ENCODE measurements at places on chromosomes 11 and 22.
A peak's percentile ranks its signal among the peaks of the same experiment; 100 is the strongest.

DNA sequence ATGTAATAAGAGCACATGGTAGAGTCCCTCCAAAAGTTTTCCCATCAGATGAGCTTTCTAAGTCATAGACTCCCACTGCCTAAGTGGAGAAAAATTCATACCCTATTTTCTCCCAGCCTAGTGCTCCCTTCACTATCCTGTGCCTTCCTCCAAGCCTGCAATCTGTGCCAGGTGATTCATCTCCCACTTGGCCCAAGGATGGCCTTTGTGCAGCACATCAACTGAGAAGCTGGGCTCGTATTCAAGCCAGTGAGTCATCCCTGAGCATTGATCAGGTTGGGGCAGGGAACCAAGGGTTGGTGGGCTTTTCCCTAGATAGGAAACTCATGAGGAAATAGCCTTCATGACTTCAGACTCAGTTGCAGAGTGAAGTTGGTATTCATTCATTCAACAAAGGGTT, 64.6 kb downstream of the PANX1 start:
- no peak for DNase-seq

DNA sequence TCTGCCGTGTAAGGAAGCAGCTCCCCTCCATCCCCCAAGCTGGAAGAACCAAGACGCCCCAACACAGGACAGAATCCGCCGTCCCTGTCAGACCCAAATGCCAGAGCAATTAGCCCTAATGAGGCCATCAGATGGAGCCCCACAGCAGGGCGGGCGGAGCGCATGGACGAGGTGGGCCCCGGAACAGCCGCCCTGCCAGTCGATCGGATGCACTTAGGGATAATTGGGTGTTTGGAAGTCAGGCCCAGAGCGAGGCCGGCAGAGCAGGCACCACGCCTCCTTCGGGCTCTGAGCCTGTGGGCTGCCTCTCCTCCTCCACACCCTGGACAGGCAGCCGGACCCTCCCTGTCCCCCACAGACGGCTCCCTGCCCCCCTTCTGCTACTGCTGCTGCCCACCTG, 5.5 kb upstream of the TH start:
- no peak for DNase-seq

GRCh38 chr11:36027731-36028130, 83.9 kb downstream of the LDLRAD3 start:
- DNase-seq, result no peak

GRCh38 chr11:113531575-113532451, 56.6 kb upstream of the DRD2 start:
- no peak for DNase-seq

DNA sequence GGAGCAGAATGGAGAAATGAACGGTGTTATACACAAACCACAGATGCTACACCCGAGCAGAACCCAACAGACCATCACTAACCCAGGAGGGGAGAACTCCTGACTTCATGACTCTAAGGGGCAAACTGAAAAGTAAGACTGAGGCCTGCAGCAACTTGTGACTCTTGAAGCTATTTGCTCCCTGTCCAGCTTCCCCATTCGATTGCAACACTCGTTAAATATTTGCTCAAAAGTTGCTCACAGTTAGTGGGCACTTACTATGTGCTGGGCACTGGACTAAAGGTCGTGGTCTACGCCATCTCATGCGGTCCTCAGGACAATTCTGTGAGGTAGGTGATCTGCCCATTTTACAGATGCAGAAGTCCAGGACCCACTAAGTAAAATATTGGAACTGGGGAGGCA, 9.5 kb upstream of the ADA2 start:
- no peak for DNase-seq

DNA sequence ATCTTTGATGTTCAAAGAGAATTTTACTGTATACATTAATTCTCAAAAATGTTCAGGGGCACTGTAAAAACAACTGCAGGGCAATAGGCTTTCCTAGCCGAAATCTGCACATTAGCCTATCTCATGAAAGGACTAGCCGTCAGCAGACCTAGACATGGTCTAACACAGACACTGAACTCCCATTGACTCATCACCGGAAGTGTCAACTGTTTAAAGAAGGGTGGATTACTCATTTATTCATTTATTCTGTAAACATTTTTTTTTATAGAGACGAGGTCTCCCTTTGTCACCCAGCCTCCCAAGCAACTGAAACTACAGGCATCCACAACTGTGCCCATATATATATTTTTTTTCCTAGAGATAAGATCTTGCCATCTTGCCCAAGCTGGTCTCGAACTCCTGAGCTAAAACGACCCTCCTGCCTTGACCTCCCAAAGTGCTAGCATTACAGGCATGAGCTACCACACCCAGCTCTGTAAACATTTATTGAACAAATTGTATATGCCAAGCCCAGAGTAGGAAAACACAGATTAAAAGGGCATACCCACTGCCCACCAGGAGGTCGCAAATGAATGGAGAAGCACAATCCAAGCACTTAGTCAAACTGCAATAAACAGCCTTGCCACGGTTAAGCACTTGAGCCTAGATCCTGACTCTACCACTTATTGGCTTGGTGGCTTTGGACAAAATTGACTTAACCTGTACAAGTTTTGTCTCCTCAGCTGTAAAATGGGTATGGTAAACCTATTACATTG, 26.6 kb downstream of the RAB30 start:
- DNase-seq, result no peak

DNA sequence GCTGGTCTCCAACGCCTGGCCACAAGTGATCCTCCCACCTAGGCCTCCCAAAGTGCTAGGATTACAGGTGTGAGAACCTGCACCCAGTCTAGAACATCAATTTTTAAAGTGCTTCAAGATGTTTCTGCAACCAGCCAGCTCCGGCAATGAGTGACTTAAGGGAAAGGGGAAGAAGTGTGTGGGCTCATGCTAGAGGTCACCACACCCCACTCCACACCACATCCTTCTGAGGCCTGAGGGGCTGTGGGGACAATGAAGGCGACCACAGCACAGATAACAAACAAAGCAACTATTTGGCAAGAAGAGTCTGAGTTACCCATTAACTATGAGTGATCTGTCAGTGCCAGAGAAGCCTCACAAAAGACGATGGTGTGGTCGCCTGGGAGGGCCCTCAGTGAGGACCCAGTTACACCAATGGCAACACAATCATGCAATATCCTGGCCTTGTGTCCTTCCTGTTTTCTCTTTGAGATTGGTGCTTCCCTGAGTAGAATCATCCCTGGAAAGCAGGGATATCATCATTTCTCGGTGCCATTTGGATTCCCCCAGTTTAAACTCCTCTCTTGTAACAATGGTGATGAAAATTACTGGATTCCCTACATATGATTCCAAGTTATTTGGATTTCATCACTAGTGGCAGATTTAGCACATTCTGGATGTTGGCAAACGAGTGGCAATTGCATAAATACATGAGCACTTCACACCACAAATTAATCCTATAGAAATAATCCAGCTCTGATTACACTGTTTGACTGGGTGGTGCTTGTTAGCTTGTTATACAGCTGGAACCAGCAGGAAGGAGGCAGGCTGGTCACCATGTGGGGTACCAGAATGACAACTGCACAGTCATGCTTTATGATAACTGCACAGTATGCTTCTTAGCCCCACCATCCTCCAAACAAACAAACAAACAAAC, 18.4 kb downstream of the ABTB2 start:
- DNase-seq, result no peak

DNA sequence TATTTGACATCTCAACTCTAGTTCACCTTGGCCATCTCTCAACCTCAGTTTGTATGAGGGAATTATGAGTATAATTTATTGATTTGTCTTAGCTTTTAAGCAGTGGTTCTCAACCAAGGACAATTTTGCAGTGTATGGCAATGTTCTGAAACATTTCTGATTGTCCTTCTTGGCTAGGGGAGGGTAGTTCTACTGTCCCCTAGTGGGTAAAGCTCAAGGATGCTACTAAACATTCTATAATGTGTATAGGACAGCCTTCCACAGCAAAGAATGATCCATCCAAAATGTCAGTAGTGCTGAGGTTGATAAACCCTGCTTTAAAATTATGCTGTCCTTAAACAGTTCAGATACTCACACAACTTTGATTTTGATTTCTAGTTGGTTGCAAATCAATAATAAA, 78.1 kb upstream of the ALKBH3 start:
- no peak for DNase-seq

DNA sequence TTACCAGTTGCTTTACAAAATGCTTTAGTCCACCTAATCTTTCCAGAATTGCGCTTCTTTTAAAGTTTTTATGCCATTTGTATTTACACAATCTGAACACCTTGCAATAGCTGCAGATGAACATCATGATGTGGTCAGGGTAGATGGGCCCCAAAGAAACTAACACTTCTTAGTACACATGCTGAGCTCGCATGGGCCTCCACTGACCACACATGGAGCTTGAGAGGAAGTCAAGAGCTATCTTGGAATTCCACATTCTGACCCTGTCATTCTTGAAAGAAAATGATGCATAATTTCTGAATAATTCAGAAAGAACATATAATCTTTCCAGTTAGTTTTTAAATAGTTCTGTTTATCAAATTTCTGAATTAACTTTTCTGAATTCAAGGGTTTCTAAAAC, 7.7 kb downstream of the LIPT2 start:
- no peak for DNase-seq

DNA sequence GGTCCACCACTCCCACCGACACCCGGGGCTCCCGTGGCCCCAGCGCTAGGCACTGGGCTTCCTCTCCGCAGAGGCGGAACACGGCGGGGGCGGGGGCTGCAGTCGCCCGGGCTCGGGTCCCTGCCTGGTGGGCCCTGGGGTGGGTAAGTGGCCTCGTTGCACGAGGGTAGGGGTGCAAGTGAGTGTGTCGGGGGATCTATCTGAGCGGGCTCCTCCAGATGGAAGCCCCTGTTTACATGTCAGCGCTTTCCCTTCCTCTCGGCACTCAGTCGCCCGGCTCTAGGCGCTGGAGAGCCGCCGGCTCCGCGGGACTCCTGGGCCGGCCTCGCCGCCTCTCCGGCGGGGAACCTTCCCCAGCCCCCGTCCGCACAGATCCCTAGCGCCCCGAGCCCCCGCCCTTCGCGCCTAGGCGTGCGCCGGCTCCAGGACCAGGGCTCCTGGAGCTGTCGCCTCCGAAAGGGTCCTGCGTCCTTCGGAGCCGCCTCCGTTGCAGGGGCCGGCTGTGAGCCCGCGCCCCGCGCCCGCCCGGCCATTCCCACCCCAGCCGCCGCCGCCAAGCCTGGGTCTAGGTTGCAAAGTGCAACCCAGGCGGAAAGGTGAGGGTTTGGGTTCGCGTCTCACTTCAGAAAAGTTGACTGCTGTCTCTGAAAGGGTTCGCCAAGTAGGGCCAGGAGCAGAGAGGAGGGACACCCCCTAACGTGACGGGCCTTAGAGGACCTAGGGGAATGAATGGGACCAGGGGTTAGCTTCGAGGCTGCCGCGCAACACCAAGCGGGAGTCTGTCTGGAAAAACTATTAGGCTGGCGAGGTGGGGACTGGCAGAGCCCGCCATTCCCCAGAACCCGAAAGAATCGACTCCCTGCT, 978 bp downstream of the FLI1 start:
- DNase-seq, result peak; percentile 55

DNA sequence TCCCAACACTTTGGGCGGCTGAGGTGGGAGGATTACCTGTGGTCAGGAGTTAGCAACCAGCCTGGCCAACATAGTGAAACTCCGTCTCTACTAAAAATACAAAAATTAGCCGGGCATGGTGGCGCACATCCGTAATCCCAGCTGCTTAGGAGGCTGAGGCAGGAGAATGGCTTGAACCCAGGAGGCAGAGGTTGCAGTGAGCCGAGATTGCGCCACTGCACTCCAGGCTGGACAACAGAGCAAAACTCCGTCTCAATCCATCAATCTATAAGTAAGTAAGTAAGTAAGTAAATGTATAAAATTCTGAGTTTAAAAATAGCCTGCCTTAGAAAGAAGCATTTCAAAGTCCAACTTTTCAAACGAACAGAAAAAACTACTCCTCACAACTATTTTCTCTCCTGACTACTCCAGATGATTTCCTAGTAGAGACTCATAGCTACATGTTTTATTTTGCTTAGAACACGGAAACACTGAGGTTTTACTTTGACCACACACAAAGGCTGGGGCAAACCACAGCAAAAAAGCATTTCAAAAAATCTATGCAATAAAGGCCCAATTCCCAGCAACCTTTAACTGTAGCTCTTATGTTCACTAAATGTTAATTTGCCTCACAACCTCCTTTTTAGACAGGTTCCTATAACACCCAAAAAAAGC, 16.3 kb downstream of the SPTY2D1 start:
- DNase-seq, result peak; percentile 72

DNA sequence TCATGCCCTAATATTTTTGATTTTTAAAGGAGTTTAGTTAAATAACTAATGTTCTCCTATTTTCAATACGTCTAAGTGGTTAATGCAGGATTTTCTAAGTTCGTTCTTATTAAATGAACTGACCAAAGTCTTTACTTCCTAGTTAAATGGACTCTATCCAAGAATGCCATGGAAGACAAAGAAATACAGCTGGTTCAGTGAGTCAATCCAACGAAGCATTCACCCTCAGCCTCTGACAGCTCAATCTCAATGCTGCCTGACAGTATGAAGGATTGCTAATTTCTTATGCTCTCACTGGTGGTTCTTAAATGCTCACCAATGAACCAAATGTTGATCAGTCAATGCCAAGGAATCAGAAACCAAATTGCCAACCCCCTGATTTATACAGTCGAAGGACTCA, 219.4 kb downstream of the CADM1 start:
- DNase-seq, result no peak

DNA sequence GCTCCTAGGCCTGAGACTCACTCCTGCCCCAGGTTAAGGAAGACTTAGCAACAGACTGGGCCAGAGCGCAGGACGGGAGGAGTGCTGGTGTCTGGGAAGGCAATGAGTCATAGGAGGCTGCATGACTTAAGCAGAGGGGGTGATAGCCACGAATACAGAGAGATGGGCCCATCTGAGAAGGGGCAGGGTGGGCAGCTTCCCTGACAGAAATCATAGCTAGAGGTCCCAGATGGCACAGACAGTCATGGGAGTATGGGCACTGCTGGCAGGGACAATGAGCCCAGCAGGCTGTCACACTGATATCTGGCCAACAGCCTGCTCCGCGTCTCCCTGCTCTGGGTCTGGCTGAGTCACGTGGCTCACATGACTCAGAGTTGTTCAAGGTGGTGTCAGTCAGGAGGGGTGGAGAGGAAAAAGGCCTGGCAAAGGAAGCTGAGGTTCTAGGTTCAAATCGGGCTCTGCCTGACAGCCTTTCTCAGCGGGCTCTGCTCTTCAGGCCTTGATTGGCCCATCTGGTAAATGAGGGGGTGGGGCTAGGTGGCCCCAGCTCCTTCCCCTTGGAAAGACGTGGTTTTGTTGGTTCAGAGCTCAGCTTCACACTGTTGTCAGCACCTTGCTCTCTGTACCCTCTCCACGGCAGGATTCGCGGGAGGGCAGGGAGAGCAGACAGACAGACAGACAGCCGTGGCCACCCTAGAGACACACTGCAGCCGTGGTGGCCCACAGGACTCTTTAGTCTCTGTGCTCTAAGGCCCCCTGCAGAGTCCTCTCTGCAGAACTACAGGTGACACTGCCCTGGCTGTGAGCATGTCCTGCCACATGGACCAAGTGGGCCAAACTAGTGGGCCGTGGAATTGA, 47.8 kb downstream of the DBX1 start:
- no peak for DNase-seq

GRCh38 chr11:34464591-34465051, 25.9 kb downstream of the CAT start:
- DNase-seq, result no peak

GRCh38 chr11:94958121-94958696, 15.1 kb downstream of the CWC15 start:
- DNase-seq, result no peak
